ENCODE measurements at places on chromosomes 12 and 14.

- DNase-seq: no peak
Measured at GRCh38 chr14:76986231-76986565, 42.3 kb downstream of the IRF2BPL start.

DNA sequence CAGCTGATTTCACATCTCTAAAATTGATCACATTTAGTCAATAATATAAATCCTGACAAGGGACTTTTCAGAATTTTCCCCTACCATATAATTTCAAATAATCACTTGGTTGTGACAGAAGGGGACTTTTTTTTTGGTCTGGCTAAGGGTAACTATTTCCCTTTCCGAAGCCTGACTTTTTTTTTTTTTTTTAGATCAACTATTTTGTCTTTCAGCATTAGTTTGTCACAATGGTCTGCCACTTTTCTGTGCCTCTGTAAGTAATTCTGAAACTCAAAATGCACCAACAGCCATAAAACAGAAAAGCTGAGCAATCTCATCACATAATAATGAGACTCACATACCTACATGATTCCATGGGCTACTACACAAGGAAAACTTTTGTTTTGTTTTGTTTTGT lies 266.4 kb downstream of the SSPN start:
- no peak for DNase-seq

DNA sequence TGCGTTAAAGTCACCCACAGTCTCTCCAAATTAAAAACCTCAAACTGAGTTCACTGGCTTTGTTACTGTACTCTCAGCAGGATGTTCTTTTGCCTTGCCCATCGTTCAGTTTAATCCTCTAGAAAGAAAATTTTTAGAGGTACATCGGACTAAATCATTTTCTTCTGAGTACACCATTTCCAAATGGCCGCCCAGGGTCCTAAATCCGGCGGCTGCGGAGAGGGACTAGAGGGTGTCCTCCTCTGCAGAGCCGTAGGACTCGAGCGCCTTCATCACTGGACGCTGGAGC lies 1.4 kb downstream of the LIN7A start:
- DNase-seq: no peak

GRCh38 chr12:104588047-104588920 lies 131.5 kb downstream of the CHST11 start:
- DNase-seq: no peak

- no peak for DNase-seq
Measured at GRCh38 chr12:113186033-113186365, 478 bp downstream of the RITA1 start.

- no peak for DNase-seq
Measured at GRCh38 chr12:28110329-28110728, 79.9 kb upstream of the CCDC91 start.

DNA sequence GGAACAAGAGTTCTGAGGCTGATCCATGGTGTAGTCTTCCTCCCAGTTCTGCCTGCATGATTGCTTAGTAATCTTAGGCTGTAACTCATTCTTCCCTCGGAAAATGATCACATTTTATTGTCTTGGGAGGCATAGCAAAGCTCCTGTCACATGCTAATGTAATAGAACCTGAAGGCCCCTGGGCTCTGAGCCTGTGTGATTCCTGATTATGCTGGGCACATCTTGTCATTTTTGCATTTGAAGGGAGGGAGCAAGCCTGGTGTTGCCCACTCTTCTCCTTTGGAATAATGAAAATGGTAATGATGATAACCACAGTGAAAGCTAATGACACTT lies 215.4 kb downstream of the MSRB3 start:
- no peak for DNase-seq

DNA sequence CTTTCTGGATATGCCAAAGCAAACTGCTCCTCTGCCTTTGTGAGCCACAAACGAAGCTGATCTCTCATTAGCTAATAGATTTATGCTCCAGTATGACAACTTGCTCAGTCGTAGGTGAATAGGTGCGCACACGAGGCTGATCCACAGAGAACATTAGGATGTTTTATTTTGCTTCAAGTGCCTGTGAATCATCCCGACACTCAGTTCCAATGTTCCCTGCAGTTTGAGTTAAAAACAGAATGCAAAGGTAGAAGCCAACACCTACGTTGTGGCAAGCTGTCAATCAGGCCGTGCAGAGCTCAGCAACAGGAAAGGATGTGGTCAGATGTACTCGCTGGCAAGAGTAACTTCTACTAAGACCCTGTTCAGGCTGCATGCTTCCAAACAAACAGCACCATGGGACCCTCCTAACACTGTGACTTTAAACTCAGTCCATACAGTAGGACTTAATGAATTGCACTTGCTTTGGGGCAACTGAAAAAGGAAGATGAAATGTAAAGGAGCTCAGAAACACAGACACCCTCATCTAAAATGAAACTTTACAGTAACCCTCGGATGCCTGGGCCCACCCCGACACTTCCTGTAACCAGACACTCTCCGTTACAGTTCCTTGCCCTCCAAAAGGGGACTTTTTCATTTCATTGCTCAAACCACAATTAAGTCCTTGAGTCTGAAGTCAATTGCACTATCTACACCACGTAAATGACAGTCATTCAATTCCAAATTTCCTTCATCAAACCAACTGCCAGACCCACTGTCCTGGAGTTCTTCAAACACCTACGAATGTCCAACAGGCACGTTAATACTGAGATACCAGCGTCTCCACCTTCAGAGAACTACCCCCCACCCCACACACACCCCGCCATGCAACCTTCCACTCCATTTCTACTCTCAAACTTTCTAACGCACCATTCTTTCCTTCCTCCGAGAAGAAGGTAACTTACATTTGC lies 1.6 kb downstream of the CCDC88C start:
- peak; percentile 60 for DNase-seq

DNA sequence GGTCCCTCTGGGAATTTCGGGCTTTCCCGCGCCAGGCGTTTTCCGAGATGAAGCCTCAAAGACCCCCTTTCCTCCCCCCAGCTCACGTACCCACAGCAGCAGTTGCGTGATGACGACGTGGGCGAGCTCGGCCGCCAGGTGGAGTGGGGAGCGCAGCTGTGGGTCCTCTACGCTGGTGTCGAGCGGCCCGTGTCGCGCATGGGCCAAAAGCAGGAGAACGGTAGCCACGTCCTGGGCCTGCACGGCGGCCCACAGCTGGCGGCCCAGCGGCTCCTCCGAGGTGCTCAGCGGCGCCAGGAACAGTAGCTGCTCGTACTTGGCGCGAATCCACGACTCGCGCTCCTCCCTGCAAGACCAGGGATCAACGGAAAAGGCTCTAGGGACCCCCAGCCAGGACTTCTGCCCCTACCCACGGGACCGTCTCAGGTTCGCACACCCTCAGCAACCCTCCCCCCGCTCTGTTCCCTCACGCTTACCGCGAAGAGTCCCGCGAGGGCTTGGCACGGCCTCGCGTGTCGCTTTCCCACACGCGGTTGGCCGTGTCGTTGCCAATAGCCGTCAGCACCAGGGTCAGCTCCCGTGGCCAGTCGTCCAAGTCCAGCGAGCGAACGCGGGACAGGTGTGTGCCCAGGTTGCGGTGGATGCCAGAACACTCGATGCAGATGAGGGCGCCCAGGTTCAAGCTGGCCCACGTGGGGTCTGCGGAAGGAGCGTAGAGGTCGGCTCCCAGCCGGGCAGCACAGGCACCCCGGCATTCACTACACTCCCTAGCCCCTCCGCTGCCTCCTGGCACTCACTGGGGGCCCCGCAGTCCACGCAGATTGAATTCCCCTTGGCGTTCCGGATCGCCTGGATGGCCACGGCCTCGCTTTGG lies 11.4 kb downstream of the AGAP2 start:
- DNase-seq: no peak

GRCh38 chr12:23361971-23362370 lies 587.5 kb downstream of the SOX5 start:
- DNase-seq: no peak

DNA sequence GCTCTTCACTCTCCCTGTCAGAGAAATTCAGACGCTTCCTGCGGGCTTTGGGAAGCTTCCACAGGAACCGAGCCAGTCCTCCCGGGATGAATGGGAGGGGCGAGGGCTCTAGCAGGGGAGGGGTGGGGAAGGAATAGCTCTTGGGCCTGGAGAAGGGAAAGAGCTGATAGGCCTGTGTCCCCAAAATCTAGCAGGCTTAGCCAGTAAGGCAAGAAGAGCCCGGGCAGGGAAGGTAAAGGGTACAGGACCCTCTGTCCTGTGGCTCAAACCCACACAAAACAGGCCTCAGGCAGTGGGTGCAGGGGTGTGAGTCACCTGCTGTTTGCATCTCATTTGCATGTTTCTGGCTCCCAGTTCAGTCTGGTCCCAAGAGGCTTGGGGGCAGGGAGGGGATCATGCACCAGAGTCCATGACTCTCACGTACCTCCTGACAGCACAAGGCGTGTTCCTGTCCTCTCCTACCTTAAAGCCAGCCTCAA lies 8.7 kb upstream of the SMUG1 start:
- DNase-seq: no peak

DNA sequence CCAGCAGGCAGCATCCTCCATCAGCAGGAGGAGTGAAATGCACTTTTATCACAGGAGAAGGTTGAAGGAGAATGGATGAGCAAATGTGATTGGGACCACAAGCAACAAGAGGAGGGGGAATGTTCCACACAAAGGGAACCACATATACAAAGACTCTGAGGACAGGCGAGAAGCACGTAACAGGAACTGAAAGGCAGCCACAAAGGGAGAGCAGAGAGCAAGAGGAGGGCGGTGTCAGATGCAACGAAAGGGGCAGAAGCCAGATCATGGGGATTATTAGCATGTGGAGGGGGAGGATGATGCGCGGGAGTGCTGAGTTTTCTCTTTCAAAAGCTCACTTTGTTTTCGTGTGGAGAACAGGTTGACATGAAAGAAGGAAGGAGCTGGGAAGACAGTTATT lies 241.1 kb downstream of the SPTSSA start:
- no peak for DNase-seq

GRCh38 chr14:20697273-20698017 lies 8.9 kb downstream of the ANG start:
- DNase-seq: peak; percentile 60

- DNase-seq: no peak
Measured at GRCh38 chr12:124687917-124688316, 120.5 kb upstream of the NCOR2 start.

DNA sequence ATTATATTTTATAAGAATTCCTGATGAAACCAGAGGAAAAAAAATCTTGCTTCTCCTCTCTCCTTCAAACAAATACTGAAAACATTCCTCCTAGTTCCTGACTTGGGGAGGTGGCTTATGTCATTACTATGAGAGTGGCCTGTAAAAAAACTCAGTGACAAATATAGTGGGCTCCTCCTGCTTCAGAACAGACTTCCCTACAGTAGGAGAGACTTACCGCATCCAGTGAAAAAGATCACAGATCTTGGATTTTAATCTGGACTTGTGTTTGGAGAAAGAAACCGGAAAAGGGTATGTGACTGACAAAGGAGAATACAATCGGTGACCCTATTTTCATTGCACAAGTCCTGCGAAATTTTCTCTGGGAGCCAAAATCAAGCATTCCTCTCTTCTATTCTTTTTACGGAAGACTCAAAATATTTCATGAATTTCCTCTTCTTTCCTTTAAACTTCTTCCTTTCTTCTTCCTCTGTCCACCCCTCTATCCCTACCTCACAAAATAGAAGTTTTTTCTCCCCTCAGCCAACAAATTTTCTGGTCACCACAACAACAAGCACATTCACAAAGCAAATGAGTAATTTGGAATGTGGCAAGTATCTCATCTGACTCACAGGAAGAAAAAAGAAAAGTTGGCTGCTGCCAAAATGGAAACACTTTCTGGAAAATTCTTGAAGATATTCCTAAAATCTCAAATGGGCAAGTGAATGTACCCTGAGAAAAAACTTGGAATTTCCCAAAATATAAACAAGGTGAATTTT lies 185.1 kb upstream of the CDKN3 start:
- DNase-seq: no peak

DNA sequence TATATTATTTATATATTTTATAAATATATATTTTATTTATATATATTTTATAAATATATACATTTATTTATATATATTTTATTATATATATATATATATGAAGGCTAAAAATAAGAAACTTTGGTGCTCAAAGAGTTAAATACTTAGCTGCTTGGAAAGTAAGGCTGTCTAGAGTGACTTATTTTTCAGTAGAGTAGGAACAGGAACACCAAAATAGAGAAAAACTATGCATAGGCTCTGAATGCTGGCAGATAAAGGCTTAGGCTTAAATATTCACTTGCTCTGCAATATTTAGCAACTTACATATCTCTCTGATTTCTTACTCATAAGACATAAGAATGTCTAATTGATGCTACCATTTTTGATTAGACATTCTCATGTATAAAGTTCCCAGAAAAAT lies 991.2 kb downstream of the VRK1 start:
- no peak for DNase-seq

- DNase-seq: no peak
Measured at GRCh38 chr14:25231004-25231403, 181.1 kb upstream of the STXBP6 start.

- no peak for DNase-seq
Measured at GRCh38 chr12:66365718-66366490, 63.6 kb downstream of the HELB start.

GRCh38 chr12:59699421-59700152 lies 103.8 kb downstream of the SLC16A7 start:
- no peak for DNase-seq

DNA sequence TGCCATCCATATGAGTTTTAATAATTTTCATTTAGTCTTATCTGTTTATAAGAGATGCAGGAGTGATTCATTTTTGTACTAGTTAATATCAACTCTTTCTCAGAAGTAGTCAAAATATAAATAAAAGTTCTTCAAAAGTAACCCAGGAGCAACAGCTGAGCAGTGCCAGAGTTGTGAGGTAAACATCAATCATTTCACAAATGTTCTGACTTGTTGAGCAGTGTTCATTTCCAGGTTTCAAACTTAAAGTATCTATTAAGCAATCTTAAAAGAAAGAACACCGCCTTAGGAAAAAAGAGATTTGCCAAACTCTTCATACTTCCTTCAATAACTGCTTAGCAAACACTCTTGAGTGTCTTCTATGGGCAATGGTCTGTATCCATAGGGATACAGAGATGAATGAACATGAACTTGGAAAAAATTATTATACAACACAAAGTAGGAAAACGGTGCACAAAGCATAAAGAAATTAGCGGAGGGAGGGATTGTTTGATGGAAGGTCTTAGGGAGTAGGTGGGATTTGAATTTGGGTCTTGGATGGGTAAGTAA lies 41.9 kb upstream of the POC1B start:
- DNase-seq: no peak

- DNase-seq: no peak
Measured at GRCh38 chr12:62032870-62033269, 227.3 kb upstream of the USP15 start.

- no peak for DNase-seq
Measured at GRCh38 chr12:16330560-16330959, 16.9 kb upstream of the MGST1 start.

GRCh38 chr14:81095539-81095938 lies 125.2 kb downstream of the GTF2A1 start:
- no peak for DNase-seq

GRCh38 chr12:546920-547845 lies 87.4 kb downstream of the B4GALNT3 start:
- DNase-seq: peak; percentile 69

DNA sequence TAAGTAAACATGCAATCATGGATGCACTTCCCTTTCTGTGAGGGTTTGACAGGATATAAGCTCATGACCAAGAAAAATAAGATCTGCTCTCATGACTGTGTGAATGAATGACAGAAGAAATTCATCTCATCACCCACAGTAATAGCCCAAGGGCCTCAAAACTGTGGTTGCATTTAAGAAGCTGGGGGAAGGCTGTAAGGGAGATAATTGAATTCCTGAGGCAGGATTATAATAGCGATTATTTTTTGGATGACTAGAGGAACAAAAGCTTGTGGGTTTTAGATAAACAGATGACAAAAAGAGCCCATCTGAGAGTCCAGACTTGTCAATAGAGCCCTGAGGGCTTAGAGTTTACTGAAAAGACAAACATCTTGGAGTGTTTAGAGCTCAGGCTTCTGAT lies 161.2 kb downstream of the NTF3 start:
- DNase-seq: no peak

Measured in activated naive CD4-positive, alpha-beta T cell treated with anti-CD3 and anti-CD28 coated beads, Interleukin-2, amount 50 U/mL, for 16 hours (primary cell).